SW480 (cell line): ENCODE measurements at places on chromosomes 6 and 20.

DNA sequence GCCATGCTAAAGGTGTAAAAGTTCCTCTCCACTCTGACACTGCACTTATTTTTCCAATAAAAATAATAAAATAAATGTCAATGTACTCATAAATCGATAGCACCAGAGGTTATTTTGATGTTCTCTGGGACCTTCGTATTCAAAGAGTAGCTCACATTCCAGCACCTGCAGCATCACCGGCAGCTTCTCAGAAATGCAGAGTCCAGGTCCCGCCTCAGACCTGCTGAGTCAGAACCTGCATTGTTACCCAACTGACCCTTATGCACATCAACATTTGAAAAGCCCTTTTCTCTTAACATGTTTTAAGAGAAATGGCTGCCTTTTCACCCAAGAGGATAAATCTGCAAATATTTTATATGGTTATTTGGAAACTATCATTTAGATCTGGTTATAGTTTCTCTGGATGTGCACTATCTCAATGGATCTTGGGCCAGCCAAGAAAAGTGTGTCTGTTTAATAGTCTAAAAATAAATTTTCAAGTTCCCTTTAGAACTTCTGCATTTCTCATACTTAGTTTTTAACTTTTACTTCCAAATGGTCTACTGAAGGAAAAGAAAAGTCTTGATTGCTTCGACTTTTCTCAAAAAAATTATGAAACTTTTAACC, 216.2 kb upstream of the PRDM1 start:
- DNase-seq = no peak

DNA sequence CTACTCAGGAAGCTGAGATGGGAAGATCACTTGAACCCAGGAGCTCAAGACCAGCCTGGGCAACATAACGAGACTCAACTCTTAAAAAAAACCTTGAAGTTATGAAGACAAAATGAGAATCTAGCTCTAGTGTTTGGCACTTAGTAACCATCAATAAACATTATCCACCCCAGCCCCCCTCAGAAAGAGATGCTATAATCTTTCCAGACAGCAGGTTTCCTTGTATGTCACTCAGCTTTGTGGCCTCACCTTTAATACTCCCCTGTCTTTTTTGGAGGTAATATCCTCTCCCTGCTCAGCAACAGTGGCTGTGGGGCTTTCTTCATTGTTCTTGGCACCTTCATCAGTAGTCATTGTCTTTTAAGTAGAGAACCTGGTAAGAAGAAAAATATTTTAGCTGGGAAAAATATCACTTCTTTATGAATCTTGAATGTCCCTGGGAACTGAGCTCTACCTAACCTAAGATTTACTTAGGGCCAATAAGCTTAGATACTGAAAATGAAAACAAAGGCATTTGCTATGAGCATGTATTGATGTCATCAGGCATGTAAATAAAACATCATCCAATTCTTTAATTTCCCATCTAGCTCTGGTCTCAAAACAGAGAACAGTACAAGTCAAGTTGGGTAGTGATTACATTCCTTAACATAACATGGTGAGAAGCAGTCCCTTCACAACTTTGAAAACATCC, 46.1 kb downstream of the FKBP5 start:
- DNase-seq = no peak

- no peak for DNase-seq
Measured at GRCh38 chr6:19818805-19819204, 18.4 kb upstream of the ID4 start.

- no peak for DNase-seq
Measured at GRCh38 chr20:16368645-16369292, 204.5 kb downstream of the KIF16B start.

DNA sequence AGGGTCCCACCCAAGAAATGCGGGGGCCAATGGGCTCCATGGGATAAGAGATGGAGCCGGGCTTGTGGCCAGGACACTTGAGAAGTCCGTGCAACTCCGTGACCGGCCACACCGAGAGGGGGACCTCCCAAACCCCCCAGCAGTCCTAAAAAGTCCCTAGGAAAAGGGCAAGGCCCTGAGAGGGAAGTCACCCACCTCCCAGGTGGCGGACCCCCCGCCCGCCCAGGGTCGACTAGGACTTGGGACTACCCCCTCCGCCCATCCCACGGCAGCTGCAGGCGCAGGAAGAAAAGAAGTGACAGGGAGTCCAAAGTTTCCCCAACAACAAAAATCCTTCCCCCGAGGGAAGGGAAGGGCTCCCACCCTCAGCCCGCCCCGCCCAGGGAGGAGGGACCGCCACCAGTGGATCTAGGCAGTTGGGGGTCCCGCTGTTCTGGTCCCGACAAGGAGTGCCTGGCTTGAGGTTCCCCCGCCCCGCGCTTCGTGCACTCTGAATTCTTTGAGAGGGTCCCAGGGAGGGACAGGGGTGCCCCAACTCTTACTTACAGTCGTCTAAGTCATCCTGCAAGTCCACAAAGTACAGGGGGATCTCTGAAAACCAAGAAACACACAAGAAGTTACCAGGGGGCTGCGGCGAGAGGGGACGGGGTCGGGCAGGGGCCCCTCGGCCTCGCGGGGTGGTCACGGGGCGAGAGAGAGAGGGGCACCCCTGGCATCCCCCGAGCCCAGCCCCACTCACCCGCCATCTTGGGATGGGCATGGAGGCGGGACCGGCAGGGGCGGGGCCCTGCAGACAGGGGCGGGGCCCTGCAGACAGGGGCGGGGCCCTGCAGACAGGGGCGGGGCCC, 611 bp upstream of the RAB22A start:
- peak; percentile 22 for DNase-seq

GRCh38 chr6:53294611-53295010, 54.1 kb downstream of the ELOVL5 start:
- no peak for DNase-seq

- DNase-seq = no peak
Measured at GRCh38 chr6:125853756-125854155, 63.0 kb downstream of the NCOA7 start.

GRCh38 chr6:10300071-10300470, 114.8 kb downstream of the TFAP2A start:
- peak; percentile 48 for DNase-seq

DNA sequence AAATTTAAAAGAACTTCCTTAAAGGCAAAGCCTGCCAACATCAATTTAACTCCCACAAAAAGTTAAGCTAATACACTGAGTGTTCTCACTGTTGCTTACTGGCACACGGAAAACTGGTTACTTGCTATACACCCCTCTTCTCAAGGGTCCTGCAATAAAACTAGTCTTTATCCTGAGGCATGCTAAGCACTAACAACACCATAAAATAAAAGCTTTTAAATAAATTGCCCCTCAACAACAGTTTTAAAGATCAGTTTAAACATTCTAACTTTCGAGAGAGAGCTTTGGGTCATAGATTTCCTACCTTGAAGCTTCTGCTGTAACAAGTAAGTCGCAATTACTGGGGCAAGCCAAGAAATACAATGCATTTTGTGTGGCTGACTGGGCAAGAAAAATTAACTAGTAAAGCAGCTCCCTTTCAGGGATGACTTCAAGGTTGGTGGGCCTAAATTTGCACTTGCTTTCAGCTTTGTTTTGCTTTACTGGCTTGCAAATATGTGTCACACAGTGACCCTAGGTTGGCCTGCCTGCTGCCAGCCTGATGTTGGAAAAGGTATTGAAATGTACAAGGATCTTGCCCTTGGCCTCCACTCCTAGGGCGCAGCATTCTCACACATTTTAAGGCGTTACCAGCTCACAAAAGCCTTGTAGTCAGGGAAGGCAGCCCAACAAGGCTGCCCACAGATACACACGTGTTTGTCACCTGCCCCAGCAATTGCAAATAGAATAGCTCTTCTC, 4.0 kb upstream of the HEY2 start:
- peak; percentile 23 for DNase-seq

DNA sequence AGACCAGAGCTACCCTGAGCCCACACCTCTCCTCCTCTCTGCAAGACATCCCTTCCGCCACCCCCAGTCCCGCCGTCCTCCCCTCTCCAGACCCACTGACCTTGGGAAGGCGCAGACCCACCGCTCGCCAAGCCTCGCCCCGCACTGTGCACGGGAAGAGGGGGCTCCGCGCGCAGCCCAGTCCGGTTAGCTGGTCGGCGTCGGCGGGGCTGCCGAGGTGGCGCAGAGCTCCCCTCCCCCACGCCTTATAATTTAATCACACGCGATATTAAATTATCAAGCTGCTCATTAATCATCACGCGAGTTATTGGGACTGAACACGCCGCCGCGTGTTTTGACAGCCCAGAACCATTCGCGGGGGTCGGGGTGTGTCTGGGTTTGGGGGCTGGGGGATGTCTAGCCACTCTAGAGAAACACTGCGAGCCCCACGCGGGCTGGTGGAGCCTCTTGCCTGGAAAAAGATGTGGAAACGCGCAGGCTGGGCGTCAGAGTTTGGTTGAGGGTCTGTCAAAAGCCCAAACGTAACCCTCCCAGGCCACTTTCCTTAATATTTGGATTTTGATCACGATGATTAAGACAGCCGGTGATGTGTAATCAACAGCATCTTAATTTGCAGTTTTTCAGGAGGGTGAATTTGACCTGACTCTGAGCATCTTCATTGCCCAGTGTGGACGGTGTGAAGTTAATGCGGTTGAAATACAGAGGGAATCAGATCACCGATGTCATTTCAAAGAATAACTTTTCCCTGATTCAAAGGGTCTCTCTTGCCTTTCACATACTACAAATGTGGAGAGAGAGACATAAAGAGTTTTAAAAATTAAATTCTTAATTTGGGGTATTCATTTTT, at the start of gene LINC00237:
TSS of gene LINC00237 (minus strand) at position 188 of the 847 bp plus-strand sequence.
- DNase-seq = no peak

DNA sequence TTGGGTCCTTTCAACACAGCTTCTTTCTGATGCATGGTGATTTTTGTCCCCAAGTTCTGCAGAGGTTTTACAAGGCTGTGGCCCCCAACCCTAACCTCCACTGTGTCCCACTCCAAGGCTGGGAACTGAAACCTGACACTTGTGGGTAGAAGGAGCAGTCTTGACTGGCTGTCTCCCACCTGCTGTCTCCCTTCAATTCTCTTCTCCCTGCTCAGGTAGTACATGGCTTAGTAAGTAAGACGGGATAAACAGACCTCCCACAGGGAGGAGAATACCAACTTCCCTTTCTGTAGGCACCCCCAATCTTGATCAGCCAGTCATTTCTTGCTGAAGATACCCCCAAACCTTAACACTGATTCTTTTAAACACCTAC, 25.0 kb downstream of the TGM6 start:
- no peak for DNase-seq

DNA sequence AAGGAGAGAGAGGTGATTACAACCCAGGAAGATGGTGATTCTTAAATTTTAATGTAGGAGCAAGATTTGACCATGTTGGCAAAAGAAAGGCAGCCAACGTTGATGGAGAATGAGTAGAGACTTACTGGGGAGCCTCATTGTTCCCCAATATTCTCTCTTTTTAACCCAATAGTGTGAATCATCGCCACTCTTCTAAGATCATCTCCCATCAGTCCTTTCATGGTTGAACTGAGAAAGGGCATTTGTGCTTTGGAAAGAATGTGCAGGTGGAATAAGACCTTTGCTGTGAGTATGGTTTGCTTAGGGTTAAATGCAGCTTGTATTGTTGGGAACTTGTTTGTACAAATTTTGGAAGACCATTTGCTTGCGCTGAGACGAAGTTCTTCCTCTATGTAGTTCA, 231.0 kb downstream of the TBXT start:
- no peak for DNase-seq

DNA sequence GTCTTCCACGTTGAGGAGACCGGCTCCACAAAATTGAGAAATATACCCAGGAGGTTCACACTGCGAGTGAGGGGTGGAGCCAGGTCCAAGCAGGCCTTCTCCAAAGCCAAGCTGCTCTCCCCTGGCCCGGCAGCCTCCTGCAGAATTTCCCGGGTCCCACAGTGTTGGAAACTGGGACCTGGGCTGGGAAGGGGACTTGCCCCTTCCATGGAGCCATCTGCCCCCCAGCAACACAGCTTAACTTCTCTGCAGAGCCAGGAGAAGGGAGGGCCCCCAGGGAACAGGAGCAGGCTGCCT, 35.4 kb downstream of the MDFI start:
- no peak for DNase-seq

- DNase-seq = no peak
Measured at GRCh38 chr20:19328676-19329075, 116.2 kb downstream of the SLC24A3 start.

DNA sequence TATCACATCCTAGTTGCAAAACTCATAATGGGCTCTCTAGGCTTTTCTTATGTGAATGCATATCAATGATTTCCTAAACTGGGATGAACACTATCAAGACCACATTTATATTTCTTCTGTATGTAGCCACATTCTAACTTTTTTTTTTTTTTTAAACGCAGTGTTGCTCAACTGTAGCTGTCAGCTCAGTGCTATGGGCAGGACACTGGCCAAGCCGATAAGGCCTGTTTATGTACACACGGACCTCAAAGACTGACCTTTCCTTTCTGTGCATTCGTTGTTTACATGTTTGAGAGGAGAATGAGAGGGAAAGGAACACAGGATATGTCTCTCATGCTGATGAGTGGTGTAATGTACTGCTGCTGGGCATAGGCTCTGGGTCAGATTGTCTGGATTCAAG, 75.1 kb upstream of the B3GAT2 start:
- no peak for DNase-seq

DNA sequence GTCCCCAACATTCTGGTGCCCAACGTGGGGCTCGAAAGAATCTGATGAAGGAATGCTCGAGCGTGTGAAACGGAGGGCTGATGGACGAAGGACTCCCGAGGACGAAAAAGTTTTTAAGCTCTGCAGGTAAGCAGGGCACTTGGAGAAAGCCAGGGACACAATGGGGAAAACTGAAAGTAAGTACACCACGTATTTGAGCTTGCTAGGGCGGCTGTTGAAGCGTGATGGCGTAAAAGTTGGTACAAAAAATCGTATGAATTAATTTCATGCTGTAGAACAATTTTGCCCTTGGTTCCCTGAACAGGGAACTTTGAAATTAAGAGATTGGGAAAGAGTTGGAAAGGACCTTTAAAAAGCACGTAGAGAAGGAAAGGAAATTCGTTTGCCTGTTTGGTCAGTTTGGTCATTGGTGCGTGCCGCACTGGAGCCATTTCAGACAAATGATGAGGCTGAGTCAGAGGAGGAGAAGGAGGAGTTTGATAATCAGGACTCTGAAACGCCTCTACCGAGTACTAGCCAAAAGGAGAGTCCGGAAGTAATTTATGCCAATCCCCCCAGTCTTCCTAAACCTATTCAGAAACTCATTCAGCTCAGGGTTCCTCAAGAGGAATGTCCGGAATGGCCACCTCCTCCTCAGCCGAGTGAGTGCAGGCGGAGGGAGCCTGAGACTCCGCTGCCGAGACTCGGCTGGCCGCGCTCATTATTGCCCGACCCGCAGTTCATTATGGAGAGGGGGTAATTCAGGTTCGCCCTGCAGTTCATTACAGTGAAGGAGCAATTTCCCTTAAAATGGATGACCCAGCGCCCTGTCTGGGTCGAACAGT, 59.2 kb upstream of the PRSS16 start:
- peak; percentile 79 for DNase-seq

GRCh38 chr6:79657238-79657637, 26.1 kb downstream of the SH3BGRL2 start:
- DNase-seq = no peak

DNA sequence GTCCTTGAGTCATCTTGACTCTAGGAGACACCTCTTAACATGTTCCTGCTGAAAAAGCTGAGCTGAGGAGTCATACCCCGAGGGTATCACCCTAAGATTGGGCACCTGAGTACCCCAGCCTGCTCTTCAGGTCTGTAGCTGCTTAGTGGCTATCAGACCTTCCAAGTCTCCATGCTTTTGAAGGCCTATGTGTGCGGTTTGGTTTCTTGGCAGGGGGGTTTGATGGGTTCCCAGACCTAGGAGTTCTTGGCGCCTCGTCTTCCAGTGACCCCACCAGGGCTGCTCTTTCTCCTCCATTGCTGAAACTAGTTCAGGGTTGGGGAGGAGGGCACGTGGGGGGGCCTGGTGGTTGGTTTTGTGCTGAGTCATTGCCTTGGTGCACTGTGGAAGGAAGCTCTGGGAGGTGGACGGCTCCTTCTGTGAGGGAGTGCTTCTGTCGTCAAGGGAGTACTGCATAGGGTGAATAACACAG, 20.1 kb downstream of the IGF2R start:
- DNase-seq = no peak
